ENCODE measurements at places on chromosomes 7 and 10. TPM values are rescaled to one million over a fixed set of nuclear protein-coding genes. Genes with fewer than 3 reads are reported as not detected.

CYP17A1 gene
- not detected for total RNA-seq

PTF1A gene
- total RNA-seq: not detected

PTPN12 gene
- 10.5 TPM for total RNA-seq

ATAD1 gene
- 53.0 TPM for total RNA-seq

ACSM6 gene
- total RNA-seq: not detected

PDCD11 gene
- 99.0 TPM for total RNA-seq

BLOC1S2 gene
- total RNA-seq: 65.7 TPM

ASB15 gene
- not detected for total RNA-seq

CALN1 gene
- total RNA-seq: not detected

UNCX gene
- total RNA-seq: not detected

CLDN12 gene
- total RNA-seq: 4.4 TPM

DNA sequence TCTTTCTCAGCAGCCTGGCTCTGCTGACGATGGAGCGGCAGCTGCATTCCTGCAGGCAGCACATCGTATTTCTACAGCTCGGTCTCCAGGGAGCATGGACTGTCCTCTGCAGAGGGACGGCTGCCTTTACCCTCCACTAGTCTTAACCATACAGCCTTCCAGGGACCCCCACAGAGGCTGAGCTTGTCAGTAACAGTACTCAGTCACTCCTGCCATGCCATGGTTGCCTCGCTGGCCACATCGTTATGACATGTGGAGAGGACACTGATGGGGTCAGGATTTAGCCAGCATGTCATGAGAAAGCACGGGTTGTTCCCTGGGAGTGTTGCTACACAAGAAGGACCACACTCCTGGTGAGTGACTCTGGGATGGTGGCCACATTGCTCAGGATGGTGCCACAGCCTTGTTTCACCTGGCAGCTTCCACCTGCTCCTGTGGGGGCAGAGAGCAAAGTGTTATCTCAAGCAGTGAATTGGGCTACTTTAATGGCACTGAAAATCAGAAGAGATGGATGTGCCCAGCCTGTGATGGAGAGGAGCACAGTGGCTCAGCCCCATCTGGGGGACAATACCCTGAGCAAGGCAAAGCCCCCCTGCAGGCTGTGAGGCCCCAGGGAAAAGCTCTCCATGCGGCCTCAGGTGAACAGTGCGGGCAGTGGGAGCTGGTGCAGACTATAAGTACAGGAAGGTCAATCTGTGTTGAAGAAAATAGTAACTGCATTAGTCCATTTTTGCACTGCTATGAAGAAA lies 443.9 kb downstream of the TCERG1L start:
- no peak for DNase-seq

DNA sequence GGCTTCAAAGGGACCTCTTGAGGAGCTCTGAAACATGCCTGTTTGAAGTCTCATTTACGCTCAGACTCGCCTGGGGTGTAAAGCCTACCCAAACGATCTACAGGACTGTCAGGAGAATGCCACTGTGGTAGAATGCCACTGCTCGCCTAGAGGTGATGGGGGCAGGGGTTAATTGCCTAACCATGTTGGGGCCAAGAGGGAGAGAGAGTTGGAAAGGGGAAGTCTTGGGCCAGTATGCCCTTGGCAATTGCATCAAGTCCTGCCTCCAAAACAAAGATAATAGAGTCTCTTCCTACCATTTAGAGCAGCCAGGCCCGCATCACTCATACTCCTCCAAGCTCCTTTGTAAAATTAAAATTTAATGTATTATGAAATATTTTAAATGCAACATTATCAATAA lies 25.2 kb downstream of the CDK1 start:
- no peak for DNase-seq

DNA sequence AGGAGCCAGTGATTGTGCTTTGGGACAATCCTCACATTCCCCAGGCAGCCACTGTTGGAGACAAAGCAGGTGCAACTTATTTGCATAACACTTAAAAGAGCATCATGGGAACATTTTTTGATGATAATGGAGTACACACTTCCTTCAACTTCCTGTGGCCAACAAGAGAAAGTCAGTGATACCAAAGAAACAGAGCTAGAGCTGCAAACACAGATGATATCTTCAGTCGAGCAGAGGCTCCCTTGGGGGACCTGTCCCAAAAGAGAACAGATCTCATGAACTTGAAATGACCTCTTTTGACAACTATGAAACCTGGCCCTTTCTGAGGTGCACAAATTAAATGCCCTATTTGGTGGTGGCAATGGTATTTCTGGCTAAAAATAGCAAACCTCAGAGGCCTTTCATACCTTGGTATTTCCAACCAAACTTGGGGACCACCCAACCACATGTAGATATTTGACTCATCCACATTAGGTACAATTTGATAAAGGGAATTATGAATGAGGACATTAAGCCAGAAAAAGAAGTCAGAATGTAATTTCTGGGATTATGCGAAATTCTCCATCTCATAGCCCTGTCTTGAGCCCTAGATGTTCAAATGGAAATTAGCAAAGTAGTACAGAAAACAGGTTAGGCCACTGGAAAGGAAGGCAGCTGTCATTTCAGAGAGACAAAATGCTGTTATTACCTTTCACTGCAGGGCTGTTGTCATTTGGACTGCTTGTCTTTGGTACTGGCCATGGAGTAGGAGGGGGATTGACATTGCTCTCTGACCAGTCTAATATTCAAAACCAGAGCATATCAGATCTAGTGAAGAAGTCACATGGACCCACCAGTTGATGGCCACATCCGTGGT lies 146.2 kb downstream of the ICA1 start:
- DNase-seq: no peak

DNA sequence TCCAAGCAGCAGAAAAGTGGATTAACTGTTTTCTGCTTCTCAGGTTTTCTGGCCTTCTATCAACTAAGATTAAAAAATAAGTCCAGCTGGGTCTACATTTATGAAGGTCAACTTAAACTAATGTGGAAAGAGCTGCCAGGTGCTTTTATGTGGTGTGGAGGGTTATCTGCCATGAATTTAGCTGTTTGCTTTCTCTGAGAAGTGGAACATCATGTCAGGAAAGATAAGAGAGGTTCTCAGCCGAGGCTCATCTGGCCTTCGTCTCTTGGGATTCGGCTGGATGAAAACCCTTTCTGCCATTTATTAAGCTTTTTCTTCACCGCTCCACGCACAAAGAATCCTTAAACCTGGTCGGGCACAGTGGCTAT lies 5.5 kb downstream of the PTPRN2 start:
- DNase-seq: no peak

- DNase-seq: no peak
Measured at GRCh38 chr10:14014423-14014822, 316.3 kb downstream of the FRMD4A start.

DNA sequence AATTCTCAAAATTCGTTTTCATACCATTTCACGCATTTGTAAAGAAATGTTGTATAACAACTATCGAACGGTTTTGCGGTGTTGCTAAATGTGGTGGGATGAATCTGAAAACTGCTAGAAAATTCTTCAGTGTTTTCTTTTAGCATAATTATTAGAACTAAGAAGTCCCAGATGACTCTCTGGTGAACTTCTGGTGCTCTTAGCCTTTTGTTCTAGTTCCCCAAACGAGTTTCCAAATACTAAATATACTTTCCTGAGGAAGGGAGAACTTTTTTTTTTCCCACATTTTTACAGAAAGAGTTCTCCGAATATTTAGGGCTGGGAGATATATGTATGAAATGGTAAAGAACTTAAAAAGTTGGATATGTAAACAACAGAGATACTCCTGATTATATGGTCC lies 82.5 kb downstream of the ICA1 start:
- no peak for DNase-seq

- DNase-seq: no peak
Measured at GRCh38 chr10:115094416-115095140, 1.4 kb downstream of the ATRNL1 start.

DNA sequence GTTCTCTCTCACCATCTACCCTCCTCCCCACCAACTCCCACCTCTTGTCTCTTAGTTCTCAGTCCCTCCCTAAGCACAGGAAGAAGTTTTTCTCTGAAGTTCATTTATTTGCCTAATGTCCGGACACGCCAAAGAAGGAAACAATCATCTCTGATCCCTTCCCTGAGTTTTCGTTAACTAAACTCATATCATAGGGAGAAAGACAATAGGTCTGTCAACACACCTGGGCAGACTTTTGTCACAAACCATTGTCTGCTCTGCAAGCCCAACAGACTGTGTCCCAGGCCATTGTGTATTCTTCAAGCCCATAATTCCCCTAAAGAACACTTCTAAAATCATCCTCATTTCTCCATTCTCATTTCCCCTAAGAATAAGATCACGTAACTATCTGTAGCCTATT lies 691.0 kb upstream of the MBL2 start:
- no peak for DNase-seq

DNA sequence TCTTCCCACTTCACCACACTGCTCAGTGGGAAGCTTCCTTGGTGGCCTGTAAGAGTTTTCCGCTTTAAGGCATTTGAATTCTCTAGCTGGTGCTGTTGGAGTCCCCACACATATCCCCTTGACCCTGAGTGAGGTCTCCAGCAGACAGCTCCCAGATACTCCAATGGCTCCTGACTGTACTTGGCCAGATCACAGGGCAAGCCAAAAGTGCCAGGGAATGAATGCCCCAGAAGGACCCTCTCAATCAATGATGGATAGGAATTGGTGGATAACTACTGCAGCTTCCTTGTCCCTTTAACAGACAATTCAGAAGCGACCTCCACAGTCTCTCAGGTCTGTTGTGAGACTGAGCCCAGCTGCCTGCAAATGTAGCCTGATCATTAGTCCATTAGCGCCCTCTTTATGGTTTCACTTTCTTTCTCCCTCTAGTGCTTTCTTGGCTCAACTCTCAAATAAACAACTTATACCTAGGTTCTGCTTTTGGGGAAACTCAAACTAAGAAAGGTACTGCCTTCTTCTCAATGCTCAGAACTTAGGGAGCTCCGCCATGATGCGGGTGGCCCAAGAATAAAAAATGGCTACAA lies 283.0 kb downstream of the TCF7L2 start:
- DNase-seq: no peak

DNA sequence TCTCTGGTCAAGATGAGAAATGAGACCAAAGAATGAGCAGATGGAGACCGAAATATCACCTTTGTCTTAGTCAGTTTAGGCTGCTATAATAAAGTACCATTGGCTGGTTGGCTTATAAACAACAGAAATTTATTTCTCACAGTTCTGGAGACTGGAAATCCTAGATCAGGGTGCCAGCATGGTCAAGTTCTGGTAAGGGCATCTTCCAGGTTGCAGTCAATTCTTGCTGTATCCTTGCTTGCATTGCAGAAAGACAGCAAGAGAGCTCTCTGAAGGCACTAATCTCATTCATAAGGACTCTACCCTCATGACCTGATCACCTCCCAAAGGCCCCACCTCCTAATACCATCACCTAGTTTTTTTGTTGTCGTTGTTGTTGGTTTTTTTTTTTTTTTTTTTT lies 52.7 kb upstream of the MKLN1 start:
- no peak for DNase-seq

DNA sequence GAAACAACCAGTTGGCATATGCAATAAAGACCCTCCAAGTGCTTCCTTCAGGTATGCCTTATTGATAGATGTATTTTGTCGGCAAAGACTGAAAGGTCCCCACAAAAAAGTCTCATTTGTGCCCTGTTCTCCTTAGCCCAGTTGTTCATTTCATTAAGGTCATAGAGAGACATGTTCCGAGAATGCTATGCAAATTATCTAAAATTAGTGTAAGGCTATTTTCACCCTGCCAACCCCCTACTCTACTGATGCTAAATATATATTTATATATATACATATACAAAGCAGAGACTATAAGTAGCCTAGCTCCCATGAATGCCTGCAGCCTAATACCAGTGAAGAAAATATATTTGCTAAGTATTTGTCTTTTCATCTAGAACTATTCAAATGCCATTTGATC lies 96.7 kb upstream of the ADO start:
- DNase-seq: no peak

- DNase-seq: no peak
Measured at GRCh38 chr10:75396631-75397495, 4.7 kb downstream of the ZNF503 start.

DNA sequence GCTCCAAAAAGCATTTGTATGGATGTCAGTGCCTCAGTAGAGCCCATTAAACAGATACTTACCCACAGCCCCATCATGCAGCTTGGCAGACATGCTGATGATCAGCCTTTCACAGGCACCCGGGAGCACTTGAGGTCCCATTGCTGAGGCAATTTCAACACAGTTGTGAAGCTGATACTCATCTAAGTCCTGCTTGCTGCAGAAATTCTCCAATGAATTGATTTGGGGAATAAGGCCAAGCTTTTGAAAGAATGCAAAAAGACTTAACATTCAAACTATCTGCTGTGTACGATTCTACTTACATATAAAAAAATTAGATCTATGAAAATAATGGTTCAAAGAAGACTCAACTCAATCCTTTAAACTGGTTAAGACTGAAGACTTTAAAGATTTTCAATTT lies 60.5 kb downstream of the LAMB4 start:
- DNase-seq: no peak

GRCh38 chr7:94781236-94781635 lies 125.3 kb upstream of the SGCE start:
- no peak for DNase-seq

DNA sequence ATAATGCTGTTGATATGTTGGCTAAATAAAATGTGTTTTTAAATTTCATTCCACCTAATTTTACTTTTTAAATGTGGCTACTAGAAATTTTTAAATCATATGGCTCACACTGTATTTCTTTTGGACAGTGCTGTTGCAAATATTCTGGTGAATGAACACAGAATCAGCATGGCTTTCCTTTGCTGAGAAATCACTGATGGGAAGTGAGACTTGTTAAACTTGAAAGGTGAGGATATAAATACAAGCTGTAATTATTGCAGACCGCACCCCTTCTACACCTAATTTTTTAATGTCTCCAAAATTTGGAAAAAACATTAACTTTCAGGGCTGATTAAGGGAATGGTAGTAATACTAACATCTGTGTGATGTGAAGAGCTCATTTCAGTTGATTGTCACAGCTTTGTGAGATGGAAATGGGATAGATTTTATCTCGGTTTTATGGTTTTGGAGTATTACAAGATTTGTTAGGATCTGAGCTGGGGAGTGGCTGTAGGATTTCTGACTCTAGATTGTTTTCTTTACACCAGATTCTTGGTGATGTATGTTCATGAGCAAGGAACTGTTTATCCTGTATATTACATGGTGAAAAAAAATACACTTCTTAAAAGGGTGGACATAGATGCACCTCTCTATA lies 1.3 kb downstream of the MIOS start:
- DNase-seq: no peak

- no peak for DNase-seq
Measured at GRCh38 chr7:116455009-116455408, 44.5 kb upstream of the CAV2 start.

Data from activated T-helper 1 cell treated with anti-CD3 and anti-CD28 coated beads, Interleukin-12 subunit alpha, Interleukin-12 subunit beta, Interleukin-2, Interleukin-4 antibody, amounts not matched to agents 30 ng/mL and 10 ng/mL and 1 ng/mL, durations not matched to agents 14 hours and 24 hours and 36 hours (primary cell).